ENCODE measurements at places on chromosomes 16 and 17.

- no peak for DNase-seq
These were observed 238.5 kb downstream of the SOX9 start for GRCh38 chr17:72359274-72359673.

DNA sequence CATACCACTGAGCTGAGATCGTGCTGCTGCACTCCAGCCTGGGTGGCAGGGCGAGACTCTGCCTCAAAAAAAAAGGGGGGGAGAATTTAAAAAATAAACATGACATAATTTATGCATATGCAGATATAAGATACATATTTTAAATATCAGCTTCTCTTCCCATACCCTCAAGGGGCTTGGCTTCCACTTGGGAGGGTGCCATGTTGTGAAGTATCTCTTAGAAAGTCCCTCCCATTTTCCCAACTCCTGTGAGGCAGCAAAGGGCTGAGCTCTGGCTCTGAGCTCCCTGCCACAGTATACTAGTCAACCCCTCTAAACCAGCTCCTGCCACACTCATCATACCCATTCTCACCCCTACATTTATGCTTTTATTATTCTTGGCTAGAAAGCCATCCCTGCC is 39.4 kb downstream of the MYH11 start:
- no peak for DNase-seq

- no peak for DNase-seq
These were observed 3.4 kb downstream of the CEP295NL start for GRCh38 chr17:78899361-78900260.

DNA sequence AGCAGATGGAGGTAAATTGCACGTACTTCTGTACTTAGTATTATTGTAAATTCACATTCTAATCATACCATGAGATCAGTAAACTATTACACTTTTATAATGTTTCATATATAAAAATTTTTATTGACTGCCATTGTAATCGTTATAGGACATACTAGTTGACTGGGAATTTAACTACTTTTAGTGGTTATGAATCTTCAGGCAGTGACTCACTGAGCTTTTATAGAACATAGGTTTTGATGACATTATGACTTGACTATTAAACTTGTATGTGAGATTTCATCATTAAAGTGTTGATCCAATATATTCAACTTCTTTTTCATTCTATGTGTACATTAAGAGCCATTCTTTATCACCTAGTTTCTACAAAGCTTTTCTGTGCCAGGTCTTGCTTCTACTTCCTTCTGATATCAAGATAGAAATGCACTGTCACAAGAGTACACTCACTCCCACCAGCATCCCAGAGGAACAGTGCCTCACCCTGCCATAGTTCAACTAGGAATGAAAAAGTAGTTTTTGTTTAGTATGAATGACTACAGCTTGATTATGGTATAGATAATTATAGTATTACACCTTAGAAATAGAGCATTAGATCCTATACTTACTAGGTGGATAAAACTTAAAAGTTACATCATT is 142.4 kb upstream of the RBL2 start:
- no peak for DNase-seq

- DNase-seq, result no peak
These were observed 130.6 kb downstream of the NLK start for GRCh38 chr17:28173031-28173561.

DNA sequence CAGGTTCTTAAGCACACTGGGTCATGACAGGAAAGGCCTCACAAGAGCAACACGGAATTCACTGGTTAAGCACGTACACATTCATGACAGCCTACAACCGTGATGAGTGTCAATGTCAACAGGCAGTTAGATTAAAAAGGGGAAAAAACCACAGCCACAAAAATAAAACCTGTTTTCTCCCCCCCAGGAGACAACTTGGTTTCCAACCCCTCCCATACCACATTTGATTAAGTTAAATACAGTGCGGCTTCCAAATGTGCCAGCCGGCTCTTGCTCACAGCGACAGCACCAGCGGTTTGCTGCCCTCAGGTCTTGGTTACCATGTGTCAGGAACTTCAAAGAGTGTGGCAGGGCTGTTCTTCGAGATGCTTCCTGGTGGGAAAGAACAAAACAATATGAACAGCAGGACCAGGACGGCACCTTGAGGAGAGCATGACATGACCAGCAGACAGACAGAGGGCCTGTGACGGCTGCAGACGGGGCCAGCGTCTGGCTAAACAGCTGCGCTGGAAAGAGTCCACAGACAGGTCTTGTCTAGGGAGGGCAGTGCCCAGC is 193.6 kb downstream of the PARN start:
- no peak for DNase-seq

- DNase-seq, result no peak
These were observed 5.1 kb downstream of the CEMP1 start for GRCh38 chr16:2526135-2526534.

DNA sequence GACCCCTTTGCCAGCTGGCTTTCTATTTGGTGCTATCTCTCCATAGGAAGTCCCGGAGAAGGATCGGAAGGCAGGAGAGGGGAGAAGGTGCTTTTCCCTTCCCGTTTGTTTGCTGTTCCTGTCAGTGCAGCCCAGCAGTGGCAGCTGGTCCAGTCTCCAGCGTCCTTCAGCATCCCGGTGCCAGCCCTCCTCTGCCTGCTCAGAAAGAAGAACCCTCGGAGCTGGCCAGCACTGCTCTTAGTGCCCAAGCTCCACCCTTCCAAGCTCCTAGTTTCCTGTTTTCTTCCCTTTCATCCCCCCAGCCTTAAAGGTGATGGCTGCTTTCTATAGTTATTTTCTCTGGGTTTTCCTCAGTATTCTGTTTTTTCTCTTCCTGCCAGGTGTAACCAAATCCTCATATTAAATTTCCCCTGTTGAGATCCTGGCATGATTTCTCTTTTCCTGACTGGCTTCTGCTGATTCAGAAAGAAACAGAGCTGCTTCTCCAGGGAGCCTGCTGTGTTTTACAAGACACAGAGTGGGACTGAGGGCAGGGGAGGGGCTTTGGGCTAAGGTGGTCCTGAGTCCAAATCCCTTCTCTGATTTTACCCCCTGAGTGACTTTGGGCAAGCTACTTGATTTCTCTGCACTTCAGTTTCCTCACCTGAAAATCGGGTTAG is 186.8 kb downstream of the COPRS start:
- no peak for DNase-seq

DNA sequence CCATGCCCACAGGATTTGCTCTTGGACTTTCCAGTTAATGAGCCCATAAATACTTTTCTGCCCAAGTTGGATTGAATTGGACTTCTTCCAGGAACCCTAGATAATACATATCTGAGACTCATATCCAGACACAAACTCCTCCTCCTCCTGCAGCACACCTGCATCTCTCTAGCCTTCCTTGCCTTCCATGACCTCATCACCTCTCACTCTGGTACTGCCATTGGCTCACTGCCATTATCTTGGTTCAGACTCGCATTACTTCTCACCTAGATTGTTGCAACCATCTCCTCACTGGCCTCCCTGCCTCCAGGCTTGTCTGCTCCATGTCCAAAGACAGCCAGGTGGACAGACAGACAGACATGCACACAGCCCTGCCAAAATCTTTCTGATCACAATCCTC is 4.8 kb upstream of the SYT17 start:
- DNase-seq, result no peak

- DNase-seq, result no peak
These were observed 705.7 kb downstream of the MAF start for GRCh38 chr16:78894886-78895285.

DNA sequence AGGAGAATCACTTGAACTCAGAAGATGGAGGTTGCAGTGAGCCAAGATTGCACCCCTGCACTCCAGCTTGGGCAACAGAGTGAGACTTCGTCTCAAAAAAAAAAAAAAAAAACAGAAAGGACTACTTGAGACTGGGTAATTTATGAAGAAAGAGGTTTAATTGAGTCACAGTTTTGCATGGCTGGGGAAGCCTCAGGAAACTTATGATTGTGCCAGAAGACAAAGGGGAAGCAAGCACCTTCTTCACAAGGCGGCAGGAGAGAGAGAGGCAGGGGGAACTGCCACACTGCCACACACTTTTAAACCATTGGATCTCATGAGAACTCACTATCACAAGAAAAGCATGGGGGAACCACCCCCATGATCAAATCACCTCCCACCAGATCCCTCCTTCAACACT is 9.0 kb upstream of the MILR1 start:
- DNase-seq, result no peak

GRCh38 chr16:87053016-87053982 is 263.9 kb downstream of the C16orf95 start:
- no peak for DNase-seq

- DNase-seq, result peak; percentile 67
These were observed 1.4 kb downstream of the NOTUM start for GRCh38 chr17:81959362-81960129.

GRCh38 chr17:70053241-70054234 is 21.5 kb upstream of the KCNJ16 start:
- DNase-seq, result no peak

DNA sequence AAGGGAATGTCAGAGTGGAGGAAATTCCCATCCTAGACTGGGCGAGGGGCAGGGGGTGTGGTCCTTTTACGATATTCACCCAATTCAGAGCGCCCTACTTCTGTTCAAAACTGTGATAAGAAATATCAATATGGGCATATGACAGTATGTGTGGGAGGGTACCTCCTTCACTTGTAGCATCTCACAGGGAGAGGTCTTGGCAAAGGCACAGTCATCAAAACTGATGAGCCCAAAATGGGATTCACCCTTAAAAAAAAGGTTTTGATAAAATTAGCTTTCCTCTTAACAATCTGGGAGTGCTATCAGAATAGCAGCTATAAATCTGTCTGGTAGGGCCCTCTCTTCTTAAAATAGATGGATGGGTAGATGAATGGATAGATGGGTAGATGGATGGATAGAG is 967.8 kb upstream of the RBFOX1 start:
- no peak for DNase-seq

DNA sequence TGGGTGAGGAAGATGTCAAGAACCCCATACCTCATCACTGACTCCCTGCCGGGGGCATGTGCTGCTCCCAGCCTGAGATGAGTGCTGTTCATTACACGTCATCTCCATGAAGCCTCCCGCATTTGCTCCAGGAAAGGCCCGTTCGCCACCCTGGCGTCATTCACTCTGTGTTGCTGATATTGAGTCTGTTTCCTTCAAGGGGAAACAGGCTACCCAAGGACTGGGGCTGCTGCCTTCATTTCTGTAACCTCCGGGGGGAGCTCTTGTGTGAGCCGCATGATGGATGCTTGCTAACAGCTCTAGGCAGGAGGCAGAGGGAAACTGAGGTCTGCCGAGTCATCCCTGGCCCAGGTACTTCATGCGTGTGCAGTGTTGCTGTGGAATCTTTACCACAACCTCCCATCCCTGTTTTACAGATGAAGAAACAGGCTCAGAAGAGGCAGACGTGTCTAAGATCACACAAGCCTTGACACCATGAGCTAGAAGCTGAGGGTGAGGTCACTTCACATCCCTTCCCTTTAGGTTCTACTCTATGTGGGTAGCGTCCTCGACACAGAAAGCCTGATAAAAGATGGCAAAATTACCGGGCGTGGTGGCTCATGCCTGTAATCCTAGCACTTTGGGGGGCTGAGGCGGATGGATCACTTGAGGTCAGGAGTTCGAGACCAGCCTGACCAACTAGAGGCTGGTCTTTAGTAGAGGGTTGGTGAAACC is 3.5 kb upstream of the ARMC5 start:
- no peak for DNase-seq

GRCh38 chr16:11914210-11915113 is 1.3 kb downstream of the GSPT1 start:
- DNase-seq, result no peak

DNA sequence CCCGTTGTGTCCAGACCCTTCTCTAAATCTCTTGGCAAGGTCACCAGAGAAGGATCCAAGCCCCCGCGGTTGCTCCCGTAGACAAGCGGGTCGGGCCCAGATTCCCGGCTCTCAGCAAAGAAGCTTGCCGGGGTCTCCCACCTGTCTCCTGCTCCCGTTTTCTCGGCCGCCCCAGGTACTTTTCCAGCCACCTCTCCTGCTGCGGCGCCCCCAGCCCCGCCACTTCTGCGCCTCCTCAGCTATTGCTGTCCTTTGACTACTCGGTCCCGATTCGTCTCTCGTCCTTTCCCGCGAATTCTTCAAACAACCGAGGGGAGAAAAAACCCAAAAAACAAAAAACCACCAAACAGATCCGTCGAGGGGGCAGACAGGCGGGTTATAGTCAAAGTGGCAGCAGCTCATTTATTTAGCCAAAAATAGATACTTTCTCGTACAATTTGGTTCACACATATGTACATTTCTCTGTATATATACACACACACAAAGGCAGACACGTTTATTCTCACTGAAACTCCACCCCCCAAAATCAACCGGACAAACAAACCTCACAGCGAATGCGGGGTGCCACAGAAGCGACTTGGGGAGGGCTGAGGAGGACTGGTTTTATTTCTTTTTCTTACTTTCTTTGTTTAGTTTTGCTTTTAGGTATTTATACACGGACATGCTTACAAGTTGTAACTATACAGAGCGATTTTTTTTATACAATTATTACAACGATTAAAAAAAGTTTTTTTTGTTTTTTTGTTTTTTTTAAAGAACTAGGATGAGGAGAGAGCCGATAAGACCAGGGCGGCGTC is 3.5 kb downstream of the IRX3 start:
- DNase-seq, result no peak

- no peak for DNase-seq
These were observed 8.3 kb upstream of the SNF8 start for GRCh38 chr17:48952904-48953303.

- DNase-seq, result no peak
These were observed 3.3 kb downstream of the GAS2L2 start for GRCh38 chr17:35749560-35750412.
